ENCODE measurements at places on chromosomes 13 and 19.

DNA sequence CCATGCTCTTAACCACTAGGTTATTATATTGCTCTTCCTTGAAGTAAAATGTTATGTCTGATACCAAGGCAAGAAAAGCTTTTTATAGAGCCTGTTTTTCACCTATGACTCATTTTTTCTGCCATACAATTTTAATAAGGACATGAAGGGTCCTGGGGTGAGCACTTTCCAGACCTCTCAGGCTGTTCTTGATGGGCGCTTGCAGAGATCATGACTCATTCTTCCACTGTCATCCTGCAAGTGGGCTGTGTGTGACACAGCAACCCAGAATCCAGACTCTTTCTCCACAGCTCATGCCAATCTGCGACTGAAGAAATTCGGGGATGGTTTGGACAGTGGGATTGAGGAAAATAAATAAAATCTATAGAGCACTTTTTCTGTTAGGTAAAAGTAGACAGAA is 506.7 kb upstream of the NBEA start:
- DNase-seq, result no peak

DNA sequence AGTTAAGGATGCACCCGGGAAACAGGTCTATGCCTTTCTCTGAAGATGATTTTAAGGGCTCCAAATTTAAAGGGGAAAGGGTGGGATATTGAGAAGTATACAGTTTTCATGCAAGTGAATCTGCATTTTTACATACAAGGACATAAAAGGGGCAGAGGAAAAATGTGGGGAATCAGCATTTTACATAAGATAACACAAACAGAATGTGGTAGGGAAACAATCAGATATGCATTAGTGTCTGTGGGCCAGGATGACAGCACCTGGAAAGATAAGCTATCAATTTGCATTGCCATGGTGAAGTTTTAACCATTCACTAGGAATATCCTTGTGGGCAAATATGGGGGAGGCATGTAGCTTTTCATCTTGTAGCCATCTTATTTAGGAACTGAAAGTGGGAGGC is 24.1 kb downstream of the IGFL3 start:
- no peak for DNase-seq

- DNase-seq, result no peak
Measured at GRCh38 chr13:33205804-33206221, 79.7 kb downstream of the STARD13 start.

GRCh38 chr19:38425810-38426466 is at the start of gene RASGRP4:
Gene RASGRP4, minus strand, starts transcription at chr19:38426219. Its CDS starts 128 bp downstream, at chr19:38426091.
- DNase-seq, result no peak

DNA sequence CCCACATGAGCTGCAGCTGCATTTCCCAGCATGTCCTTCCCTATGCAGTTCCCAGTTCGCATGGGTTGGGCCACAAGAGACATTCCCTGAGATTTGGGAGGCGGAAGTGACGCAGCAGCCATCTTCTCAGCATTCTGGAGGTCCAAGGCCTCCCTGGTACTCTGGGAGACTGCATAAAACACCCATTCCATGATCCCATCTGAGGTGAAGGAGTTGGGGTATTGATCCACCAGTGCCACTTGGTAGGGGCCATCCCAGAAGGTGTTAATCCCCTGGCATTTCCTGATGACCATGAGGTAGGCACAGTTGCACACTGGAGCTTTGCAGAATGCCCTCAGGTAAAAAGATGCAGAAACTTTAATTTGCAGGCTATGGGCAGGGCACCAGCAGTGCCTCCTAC is 25.4 kb downstream of the POP4 start:
- DNase-seq, result no peak

- DNase-seq, result no peak
Measured at GRCh38 chr19:50178320-50178719, 15.2 kb upstream of the IZUMO2 start.

- DNase-seq, result no peak
Measured at GRCh38 chr13:50228527-50228926, 213.3 kb downstream of the KCNRG start.

- no peak for DNase-seq
Measured at GRCh38 chr19:28631961-28632360, 581.0 kb downstream of the UQCRFS1 start.

- no peak for DNase-seq
Measured at GRCh38 chr19:54967611-54968010, 1.4 kb downstream of the NLRP2 start.

DNA sequence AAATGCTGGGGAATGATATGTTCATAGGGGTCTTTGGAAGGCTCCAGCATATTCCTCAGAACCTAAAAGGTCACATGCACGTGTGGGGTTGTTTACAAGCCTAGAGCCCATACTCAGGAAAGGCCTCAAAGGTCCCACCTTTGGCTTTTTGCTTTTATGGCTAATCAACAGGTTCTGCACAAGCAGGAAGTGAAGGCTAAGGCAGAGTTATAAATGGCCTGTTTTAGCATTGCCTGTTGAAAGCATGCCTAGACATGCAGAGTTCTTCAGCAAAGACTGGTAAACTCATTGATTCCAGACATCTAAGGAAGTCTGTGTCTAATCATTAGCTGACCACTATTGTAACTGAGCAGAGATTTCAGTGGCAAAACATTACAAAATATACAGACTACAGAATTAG is 198.3 kb downstream of the KCNRG start:
- DNase-seq, result no peak

GRCh38 chr13:77239312-77239711 is 87.6 kb downstream of the MYCBP2 start:
- no peak for DNase-seq

- DNase-seq, result no peak
Measured at GRCh38 chr13:83882606-83882959, 309 bp upstream of the SLITRK1 start.

GRCh38 chr19:33653684-33654083 is 31.9 kb downstream of the CHST8 start:
- DNase-seq, result no peak

Measured in dorsolateral prefrontal cortex (tissue), 122 donors.